Heart right ventricle (tissue), 16 donors: ENCODE measurements at places on chromosomes 16 and 17. TPM values are rescaled to one million over a fixed set of nuclear protein-coding genes. Genes with fewer than 3 reads are reported as not detected.

DNA sequence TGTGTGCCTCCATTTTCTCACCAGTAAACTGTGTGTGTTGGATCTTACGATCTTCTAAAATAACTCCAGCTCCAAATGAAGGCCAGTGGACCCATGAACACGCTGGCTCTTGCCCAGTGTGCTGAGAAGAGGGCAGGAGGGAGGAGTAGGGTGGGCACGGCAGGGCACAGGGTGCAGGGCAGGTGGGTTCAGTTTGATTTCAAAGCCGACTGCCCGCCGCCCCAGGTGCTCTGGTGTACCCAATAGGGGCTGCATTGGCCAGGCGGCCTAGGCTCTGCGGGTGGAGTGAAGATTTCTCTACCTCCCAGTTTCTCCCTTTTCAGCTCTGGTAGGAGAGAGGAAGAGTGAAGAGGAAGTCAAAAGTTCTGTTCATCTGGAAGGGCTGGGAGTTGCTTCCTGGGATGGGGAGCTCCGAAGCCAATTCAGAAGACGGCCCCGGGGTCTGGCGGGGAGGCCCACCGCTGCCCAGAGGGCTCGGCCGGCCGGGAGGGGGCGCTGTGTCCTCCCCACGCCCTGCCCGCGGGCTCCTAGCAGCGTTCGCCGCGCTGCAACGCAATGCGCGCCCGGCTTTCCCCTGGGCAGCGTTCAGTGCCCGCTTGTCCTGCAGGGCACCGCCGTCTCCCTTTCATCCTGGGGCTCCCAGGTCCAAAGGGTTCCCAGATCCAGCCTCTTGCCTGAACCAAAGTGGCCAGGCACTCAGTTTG lies 1.1 kb upstream of the CRHR1 start:
- DNase-seq: no peak

GRCh38 chr17:42132941-42133340 lies 10.3 kb downstream of the HSPB9 start:
- DNase-seq: peak; percentile 46

GRCh38 chr17:51860954-51861561 lies 297.5 kb downstream of the CA10 start:
- DNase-seq: no peak

- DNase-seq: peak; percentile 51
These were observed 11.9 kb downstream of the PIEZO1 start for GRCh38 chr16:88772871-88773811.

GRCh38 chr16:48862087-48862532 lies 252.1 kb upstream of the N4BP1 start:
- no peak for DNase-seq

- no peak for DNase-seq
These were observed 29.5 kb upstream of the ZNF469 start for GRCh38 chr16:88353232-88353631.

The KIFC3 gene
- polyA plus RNA-seq: 47.4 TPM

The DHX58 gene
- polyA plus RNA-seq: 16.9 TPM

The P2RX1 gene
- polyA plus RNA-seq: 0.37 TPM

The PRSS53 gene
- 0.46 TPM for polyA plus RNA-seq

The TOM1L1 gene
- polyA plus RNA-seq: 5.0 TPM

The PTGES3L gene
- polyA plus RNA-seq: 33.9 TPM

The PRSS33 gene
- not detected for polyA plus RNA-seq
